HT-29 (cell line): ENCODE measurements at places on chromosomes 2 and 18.

- DNase-seq: no peak
These were observed 63.1 kb downstream of the PLB1 start for GRCh38 chr2:28558918-28559317.

- no peak for DNase-seq
These were observed 78.5 kb downstream of the MDH1 start for GRCh38 chr2:63667132-63667700.

- no peak for DNase-seq
These were observed 1.5 kb downstream of the KCNIP3 start for GRCh38 chr2:95298486-95299111.

GRCh38 chr2:117127680-117128079 lies 686.8 kb upstream of the DDX18 start:
- no peak for DNase-seq

DNA sequence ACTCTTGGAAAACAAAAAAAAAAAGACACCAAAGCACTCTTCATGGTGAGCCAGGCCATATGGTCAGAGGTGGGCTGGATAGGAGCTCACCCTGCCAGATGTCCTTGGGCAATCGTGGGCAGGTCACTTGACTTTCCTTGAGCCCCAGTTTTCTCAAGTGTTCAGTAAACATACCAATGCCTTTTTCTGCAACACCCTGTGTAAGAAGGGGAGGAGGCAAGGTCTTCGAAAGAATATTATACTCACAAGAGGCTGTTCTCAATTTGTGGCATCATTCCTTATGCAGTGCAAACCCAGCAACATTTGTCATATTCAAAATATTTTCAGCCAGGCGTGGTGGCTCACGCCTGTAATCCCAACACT lies 22.9 kb upstream of the TMEM87B start:
- no peak for DNase-seq

GRCh38 chr18:28088477-28088876 lies 88.5 kb downstream of the CDH2 start:
- DNase-seq: no peak

- no peak for DNase-seq
These were observed 7.2 kb upstream of the NEU4 start for GRCh38 chr2:241801611-241802420.

- no peak for DNase-seq
These were observed 115.1 kb downstream of the NAB1 start for GRCh38 chr2:190763901-190764514.

- no peak for DNase-seq
These were observed 59.8 kb upstream of the SLC8A1 start for GRCh38 chr2:40511661-40512213.

- no peak for DNase-seq
These were observed 108.3 kb downstream of the SPP2 start for GRCh38 chr2:234158812-234159211.

DNA sequence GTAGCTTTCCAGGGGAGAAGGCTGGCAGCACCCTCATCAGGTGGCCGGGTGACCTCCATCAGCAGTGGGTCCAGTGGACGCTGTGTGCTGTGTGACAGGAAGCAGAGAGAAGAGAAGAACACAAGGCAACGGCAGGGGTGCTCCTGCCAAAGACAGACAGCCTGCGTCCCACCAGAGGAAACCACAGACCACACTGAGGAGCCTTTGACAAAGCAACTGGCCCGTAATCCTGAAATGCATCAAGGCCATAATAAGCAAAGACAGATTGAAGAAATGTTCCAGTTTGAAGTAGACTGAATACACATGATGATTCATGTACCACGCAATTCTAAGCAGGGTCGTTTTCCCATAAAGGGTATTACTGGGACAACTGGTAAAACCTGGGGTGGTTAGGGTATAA lies 172.4 kb downstream of the FBXO15 start:
- no peak for DNase-seq

- no peak for DNase-seq
These were observed 36.3 kb upstream of the LGALSL start for GRCh38 chr2:64417624-64418023.

DNA sequence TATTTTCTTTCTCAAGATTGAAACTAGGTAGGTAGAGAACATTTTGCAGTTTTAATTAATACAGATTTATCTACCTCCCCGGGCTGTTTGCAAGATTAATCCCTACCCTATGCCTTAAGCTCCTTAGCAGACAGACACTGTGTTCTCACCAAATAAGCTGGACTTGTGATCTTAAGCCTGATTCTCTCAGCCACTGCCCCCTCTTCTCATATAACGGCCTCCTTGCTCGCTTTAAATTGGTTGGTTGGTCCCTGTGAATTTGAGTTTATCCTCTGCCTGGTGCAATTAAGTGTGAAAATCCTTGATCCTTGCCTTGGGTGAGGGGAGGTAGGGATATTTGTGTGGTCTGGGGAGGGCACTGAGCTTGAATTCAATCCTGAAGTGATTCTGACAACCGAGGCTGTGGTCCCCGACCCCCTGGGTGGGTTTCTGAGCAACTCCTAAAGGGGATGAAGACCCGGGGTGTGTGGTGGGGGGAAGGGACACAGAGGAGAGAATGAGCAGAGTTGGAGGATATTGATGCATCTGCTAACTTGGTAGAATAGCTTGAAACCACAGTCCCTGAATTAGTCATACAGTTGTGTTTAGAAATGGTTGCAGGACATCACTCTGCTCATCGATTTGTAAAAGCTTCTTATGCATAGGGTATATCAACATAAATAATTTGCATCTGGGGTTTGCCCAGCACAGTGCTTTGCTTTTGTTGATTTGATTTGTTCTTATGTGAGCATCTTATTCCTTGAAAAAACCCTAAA lies 36.9 kb upstream of the NCKAP5 start:
- no peak for DNase-seq

- no peak for DNase-seq
These were observed 24.5 kb downstream of the ELAC1 start for GRCh38 chr18:50992351-50992762.

DNA sequence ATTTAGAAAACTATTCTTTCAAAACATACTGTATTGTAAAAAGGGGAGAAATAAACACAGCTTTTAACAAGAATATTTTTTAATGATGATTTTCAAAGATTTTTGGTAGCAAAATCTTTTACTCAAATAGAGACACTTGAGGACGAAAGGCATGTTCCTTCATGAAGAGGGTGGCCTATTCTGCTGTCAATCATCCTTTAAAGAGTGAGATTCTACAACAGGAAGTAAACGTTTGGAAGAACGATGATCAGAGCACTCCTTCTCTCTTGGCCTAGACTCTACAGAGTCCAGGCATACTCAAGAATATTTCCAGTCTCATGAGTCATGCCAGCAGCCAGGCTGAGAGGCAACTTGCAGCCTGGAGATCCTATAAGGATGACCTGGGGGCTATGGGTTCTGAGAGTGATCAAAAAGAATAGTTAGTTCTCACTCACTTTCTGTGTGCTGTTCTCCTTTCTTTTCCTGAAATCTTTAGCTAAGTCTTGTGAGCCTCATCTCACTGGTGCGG lies 62.4 kb upstream of the TCF4 start:
- DNase-seq: no peak

DNA sequence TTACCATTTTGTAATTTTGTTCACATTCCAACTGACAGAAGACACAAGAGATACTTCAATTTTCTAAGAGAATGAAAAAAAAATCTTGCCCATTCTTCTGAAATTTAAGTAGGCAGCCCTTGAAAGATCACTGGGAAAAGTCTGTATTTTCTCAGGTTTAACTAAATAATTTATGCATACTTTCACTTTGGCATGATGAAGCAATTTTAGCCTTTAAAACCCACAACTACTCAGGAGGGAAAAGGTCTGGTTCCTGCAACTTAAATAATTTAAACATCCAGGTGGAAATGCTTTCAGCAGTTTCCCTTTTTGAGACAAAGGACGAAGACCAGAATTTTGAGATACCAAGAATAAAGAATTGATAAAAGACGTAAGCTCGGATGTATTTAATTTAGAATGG lies 61.4 kb downstream of the ZEB2 start:
- no peak for DNase-seq

- DNase-seq: no peak
These were observed 29.0 kb upstream of the CFAP36 start for GRCh38 chr2:55490554-55490953.

- DNase-seq: no peak
These were observed 68.3 kb upstream of the ZNF397 start for GRCh38 chr18:35172451-35173035.

DNA sequence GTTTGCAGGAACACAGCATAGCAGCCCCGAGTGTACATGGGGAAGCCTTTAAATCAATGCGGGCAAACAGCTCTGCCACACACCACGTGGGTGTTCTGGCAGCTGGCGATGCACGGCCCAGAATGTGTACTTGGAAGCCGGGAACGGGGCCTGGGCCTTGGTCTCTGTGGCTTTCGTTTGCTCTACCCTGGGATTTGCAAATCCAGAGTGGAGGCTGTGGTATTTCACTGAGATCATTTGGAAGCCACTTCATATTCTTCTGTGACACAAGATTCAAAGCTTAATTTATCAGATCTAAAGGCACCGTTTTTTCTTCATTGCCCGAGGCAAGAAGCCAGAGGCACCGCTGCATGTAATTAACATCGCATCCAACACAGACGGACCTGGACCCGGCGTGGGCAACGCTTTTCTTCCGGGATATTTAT lies 246.3 kb upstream of the MYT1L start:
- DNase-seq: no peak

DNA sequence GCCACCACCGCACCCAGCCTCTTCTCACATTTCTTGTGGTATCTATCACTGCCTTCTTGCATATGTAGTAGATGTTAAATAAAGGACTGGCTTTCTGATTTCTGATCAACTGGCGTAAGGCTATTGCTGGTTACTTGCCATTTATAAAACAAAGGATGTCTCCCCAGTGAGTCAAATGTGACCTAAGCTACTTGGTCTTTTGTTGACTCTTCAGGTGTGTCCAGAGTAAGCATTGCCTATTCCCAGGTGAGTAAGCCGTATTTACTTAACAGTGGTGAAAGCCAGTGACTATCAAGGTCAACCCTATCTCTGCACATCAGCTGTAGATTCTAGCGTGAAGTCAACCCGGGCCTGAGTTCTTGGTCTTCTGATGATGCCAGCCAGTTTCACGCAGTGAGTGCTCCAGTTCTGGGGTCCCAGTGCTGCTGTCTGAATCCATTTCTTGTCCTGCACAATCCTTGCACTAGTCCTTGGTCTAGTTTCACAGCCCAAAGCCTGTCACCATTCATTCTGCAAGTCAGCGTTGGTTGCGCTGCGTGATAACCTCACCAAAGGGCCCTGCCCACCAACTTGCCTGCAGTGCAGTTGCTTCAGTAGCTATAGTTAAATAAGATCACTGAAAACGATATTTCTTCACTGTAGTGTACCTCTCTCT lies 120.2 kb downstream of the GBX2 start:
- DNase-seq: peak; percentile 52

DNA sequence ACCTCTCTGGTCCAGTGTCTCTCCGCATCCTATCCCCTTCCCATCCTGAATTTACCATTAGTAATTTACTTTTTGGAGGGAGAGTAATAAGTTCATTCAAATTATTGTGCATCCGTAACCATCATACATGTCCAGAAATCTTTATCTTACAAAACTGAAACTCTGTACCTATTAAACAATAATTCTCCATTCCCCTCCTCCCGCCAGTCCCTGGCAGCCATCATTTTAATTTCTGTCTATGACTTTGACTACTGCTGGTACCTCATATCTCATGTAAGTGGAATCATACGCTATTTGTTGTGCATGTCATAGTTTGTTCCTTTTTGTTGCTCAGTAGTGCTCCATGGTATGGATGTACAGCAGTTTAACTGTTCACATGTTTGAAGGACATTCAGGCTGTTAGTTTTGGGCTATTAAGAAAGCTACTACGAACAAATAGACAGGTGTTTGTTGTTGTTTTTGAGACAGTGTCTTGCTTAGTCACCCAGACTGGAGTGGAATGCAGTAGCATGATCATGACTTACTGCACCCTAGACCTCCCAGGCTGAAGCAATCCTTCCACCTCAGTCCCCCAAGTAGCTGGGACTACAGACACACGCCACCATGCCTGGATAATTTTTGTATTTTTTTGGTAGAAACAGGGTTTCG lies 2.0 kb downstream of the LIMS1 start:
- DNase-seq: no peak

DNA sequence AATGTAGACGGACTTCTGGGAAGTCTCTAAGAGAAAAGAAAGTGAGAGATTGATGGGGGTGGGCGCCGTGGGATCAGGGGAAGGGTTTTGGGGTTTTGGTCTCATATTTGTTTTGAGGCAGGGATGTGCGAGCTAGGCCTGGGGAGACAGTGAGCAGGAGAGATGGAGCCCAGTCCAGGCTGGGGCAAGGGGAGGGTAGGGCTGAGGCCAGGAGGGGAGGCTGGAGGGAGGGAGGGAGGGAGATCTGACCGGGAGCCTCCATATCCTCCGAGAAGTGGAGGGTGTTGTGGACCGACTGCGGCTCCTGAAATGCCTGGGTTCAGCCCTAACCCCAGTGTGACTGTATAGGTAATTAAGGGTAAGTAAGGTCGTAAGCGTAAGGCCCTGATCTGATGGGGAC lies 72.8 kb upstream of the ODC1 start:
- DNase-seq: no peak

DNA sequence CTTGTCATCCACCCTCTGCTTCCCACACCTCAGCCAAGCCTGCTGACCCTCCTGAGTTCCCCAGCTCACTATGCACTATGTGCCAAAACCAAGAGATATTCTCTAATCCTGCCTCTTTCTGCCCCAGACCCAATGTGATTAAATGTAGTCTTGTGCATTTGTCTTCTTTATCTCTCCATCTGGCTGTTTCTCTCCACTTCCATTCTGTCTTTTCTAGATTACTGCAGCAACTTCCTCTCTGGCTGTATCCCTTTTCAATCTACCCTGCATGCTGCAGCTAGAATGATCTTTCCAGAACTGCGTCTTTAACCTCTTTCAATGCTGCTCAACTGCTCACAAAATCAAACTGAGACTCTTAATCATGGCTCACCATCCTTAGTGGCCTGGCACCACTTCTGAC lies 164.1 kb downstream of the GALNT14 start:
- DNase-seq: no peak

DNA sequence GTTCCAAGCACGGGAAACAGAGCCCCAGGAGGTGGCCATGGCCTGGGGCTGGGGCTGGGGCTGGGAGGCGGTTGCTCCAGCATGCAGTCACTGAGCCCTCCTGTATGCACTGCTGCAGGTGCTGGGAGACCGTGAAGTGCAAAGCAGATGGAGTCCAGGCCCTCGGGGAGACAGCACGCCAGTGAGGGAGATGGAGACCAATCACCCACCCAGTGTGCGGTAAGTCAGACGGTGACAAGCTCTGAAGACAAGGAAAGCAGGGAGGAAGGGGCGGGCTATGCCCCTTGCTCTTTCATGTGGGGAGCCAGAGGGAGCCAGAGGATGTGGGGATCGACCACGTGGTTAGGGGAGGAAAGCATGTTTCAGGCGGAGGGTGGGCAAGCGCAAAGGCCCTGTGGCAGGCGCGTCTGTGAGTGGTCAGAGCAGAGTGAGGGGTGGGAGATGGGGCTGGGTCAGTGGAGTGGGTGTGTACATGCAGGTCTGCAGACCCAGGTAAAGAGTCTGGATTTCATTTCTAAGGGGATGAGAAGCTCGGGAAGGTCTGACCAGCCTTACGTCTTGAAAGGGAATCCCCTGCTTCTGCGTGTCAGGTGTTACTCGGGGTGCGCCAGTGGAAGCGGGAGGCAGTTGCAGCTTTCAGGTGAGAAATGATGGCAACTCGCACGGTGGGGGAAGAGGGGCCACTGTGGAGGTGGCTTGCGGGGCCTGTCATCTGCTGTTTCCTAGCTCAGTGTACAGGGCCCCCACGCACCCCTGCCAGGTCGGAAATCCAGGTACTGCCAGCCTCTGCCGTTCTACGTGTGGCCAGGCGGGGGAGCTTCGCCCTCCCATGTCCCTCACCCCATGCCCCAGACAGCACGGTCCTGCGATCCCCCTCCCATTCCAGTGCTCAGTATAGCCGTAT lies 19.4 kb downstream of the RRM2 start:
- DNase-seq: no peak
